ENCODE measurements at places on chromosomes 7 and 10.

DNA sequence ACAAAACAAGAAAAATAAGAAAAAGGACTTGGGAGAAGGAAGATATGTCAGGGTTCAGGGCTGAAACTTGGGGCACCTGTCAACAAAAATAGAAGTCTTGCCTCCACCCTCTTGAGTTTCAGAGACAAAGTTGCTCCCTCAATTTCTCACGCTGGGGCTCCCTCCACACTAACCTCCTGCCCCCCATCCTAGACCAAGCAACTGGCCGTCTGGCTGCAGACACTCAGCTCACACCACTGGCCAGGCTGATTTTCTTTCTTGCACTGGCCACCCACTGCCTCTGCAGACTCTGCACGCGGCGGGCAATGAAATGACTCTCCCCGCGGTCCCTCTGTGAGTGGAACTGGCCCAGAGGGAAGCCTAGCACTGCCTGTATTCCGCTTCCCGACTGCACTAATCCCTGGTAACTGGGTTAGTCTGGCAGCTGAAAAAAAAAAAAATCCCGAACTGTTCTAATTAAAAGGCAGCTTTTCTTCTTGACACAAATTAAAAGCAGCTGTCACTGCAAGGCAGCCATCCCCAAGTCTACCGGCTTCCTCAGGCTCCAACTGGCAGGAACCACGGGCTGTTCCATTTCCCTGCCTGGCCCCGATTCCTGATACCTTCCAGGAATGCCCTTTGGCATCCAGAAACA, 83.5 kb downstream of the SPDYE5 start:
- peak; percentile 14 for DNase-seq

- DNase-seq, result no peak
Measured at GRCh38 chr10:45280113-45280760, 35.2 kb downstream of the OR13A1 start.

GRCh38 chr7:106704000-106704840, 43.3 kb upstream of the CCDC71L start:
- DNase-seq, result no peak

- DNase-seq, result no peak
Measured at GRCh38 chr7:111138193-111138569, 47.3 kb downstream of the LRRN3 start.

- peak; percentile 55 for DNase-seq
Measured at GRCh38 chr7:46058086-46058823, 137.2 kb upstream of the IGFBP3 start.
